Bone marrow (tissue), 2 donors: ENCODE measurements at places on chromosomes 13 and 19.
A peak's percentile ranks its signal among the peaks of the same experiment; 100 is the strongest.

DNA sequence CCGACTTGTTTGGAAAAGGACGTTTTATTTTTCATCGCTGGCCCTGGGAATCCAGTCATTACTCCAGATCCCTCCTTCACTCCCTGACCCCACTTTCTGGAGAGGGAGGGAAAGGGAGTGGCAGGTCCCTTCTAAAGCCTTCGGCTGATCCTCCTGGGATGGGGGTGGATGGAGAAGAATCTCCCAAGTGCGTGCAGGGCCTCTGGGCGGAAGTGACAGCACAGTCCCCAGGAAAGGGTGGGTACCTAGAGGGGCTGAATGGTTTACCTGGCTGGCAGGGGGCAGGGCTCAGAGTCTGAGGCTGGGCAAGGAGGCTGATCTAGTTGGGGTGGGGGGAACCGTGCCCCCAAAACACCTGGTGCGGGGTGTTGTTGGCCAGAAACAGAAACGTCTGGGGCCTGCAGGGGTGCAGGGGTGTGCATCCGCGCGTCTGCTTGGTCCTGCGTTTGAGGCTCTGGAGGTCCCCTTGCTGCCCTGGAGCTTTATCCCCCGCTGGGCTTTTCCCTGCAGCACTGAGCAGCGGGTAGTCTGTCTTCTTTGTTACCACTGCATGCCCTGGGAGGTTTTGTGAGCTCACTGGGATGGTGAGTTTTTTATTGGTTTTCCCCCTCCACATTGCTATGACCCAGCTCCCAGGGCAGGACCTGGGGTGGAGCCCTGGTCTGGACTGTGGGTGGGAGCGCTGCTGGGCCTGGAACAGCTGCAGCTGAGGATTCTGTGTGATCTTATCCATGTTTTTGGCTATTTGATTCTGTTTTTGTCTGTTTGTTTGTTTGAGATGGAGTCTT, 3.0 kb upstream of the ZNF628 start:
- no peak for DNase-seq

GRCh38 chr13:113057084-113057483, 48.5 kb upstream of the F7 start:
- no peak for DNase-seq

- no peak for DNase-seq
Measured at GRCh38 chr13:47004027-47004426, 107.2 kb upstream of the HTR2A start.

DNA sequence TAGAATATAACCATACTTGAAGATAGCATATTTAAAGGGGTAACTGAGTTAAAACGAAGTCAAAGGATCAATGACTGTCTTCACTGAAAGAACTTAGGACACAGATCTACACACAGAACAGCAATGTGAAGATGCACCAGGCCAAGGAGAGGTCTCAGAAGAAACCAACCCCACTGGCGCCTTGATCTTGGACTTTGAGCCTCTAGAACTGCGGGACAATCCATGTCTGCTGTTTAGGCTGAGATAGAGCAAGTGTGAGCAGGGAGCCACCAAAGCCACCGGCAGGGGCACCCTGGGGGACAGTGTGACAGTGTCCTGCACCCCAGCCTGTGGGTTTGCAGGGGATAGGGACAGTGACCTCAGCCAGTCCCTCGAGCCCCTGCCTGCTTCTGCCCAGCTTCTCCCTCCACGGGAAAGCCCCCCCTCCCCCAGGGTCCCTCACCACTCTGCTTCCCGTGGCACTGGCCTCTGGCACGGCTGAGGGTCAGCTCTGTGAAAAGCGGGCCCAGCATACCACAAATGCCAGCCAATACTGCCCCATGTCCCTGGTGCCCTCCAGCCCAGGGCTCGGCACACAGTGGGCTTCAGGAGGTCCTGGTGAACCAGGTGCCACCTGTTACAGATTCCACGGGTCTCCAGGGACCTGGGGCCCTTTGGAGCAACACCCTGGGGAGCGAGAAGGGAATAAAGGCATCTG, 40.8 kb downstream of the KLF2 start:
- no peak for DNase-seq

DNA sequence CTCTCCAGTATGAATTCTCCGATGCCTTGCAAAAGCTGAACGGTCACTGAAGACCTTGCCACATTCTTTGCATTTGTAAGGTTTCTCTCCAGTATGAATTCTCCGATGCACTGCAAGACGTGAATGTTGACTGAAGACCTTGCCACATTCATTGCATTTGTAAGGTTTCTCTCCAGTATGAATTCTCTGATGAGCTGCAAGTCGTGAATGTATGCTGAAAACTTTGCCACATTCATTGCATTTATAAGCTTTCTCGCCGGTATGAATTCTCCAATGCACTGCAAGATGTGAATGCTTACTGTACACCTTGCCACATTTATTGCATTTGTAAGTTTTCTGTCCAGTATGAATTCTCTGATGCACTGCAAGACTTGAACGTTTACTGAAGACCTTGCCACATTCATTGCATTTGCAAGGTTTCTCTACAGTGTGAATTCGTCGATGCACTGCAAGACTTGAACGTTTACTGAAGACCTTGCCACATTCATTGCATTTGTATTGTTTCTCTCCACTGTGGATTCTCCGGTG, 20.0 kb upstream of the ZNF841 start:
- DNase-seq, result no peak

GRCh38 chr19:35135389-35135909, 590 bp upstream of the LGI4 start:
- peak; percentile 43 for DNase-seq

- DNase-seq, result peak; percentile 94
Measured at GRCh38 chr19:37251308-37252229, 33.6 kb downstream of the ZNF383 start.

- no peak for DNase-seq
Measured at GRCh38 chr13:113410472-113411201, 42.7 kb downstream of the ADPRHL1 start.

DNA sequence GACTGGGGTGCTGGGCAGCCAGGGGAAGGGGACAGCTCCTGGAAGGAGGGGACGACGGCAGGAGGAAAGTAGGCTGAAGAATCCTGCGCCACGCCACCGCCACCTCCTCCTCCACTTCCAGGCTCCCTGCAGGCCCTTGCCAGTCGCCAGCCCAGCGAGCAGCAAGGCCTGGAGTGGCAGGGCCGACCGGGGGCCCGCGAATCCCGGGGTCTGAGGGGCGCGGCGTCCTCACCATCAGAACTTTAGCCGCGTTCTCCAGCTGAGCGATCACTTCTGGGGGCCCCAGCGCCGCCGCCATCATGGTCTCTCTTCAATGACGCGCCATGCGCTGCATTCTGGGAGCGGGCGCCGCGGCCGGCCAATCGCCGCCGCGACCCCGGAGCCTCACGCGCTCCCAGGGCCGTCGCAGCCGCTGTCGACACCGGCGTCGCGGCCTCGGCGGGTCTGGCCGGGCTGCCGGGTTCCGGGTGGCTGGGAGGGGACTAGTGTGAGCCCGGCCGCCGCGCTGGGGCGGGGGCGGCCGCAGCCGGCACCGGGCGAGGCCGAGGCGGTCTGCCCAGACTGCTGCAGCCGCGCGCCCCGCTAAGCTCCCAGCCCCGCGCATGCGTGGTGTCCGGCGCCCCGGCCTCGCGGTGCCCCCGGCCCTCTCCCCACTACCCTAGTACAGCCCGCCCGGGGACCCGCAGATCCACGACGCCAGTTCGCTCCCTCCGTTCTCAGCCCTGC, at the start of gene XPO4:
XPO4 (minus strand) TSS at position 309 of the 726 bp plus-strand sequence; CDS start at position 301, 8 bp downstream.
- DNase-seq, result peak; percentile 86

- no peak for DNase-seq
Measured at GRCh38 chr13:31101472-31102170, 60.1 kb downstream of the HSPH1 start.

GRCh38 chr13:85853901-85854663, 54.9 kb upstream of the SLITRK6 start:
- no peak for DNase-seq

GRCh38 chr19:38183251-38183897, 40.6 kb downstream of the DPF1 start:
- no peak for DNase-seq

DNA sequence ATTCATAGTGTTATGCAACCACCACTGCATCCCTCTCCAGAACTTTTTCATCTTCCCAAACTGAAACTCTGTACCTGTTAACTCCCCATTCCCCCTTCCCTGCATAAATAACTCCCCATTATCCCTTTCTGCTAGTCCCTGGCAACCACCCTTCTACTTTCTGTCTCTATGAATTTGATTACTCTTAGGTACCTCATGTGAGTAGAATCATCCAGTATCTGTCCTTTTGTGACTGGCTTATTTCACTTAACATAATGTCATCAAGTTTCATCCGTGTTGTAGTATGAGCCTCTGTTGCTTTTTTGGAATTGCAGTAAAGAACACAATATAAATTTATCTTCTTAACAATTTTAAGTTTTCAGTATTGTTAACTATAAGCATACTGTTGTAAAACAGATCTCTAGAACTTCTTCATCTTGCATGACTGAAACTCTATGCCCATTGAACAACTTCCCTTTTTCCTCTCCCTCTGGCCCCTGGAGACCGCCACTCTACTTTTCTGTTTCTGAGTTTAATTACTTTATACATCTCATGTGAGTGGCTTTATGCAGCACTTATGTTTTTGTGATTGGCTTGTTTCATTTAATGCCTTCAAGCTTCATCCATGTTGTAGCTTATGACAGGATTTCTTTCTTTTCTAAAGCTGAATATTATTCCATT, 87.3 kb upstream of the ABCC4 start:
- no peak for DNase-seq

DNA sequence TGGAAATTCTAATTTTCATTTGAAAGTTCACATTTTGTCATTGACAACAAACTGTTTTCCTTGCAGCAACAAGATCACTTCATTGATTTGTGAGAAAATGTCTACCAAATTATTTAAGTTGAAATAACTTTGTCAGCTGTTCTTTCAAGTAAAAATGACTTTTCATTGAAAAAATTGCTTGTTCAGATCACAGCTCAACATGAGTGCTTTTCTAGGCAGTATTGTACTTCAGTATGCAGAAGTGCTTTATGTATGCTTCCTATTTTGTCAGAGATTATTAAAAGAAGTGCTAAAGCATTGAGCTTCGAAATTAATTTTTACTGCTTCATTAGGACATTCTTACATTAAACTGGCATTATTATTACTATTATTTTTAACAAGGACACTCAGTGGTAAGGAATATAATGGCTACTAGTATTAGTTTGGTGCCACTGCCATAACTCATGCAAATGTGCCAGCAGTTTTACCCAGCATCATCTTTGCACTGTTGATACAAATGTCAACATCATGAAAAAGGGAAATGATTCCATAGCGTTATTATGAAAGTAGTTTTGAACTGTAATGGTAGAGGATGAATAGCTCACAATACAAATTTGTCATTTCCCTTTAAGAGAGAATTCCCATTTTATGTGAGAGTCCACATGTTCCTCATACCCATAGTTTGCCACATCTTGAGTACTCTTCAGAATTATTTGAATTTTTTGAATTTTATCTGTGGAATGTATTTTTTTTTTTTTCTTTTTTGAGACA, 2.6 kb downstream of the BRCA2 start:
- no peak for DNase-seq

DNA sequence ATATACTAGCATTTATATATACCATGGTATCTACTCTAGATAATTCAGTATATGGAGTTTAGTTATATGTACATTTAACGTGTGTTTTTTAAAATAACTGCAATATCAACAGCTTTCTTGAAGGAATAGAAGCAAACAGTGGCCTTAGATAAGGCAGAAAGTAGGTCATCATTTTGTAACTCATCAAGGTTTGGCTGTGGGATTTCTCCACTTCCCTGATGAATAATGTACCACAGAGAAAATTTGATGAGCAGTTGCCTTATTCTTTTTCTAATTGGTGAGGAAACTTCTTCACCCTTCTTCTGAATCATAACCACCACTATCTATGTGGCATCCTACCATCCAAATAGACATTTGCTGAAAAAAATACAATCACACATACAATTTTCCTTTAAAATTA, 590.2 kb upstream of the SPRY2 start:
- DNase-seq, result no peak
